Activated naive CD8-positive, alpha-beta T cell treated with anti-CD3 and anti-CD28 coated beads for 36 hours (primary cell): ENCODE measurements at places on chromosomes 3 and 15. TPM values are rescaled to one million over a fixed set of nuclear protein-coding genes. Genes with fewer than 3 reads are reported as not detected.

Gene RTP3
- total RNA-seq = not detected

Gene TERC
- 16.0 TPM for total RNA-seq

Gene MAPKBP1
- 14.2 TPM for total RNA-seq

Gene DIS3L
- total RNA-seq = 22.1 TPM
